T-helper 2 cell treated with Interferon-gamma antibody and Interleukin-4, amounts not matched to agents 100 ng/mL and 5 ng/mL, for 36 hours (primary cell): ENCODE measurements at places on chromosomes 7 and 10. TPM values are rescaled to one million over a fixed set of nuclear protein-coding genes. Genes with fewer than 3 reads are reported as not detected.

Gene ADAP1
- 23.7 and 25.0 TPM in 2 replicates for total RNA-seq

Gene TMEM213
- total RNA-seq: not detected in 2 replicates

Gene TSPAN13
- 0.57 and 1.1 TPM in 2 replicates for total RNA-seq

Gene SPDYE1
- not detected in 2 replicates for total RNA-seq

Gene PRRT4
- total RNA-seq: 0.07 and 0.18 TPM in 2 replicates

Gene ATG9B
- total RNA-seq: 9.6 and 10.3 TPM in 2 replicates

Gene OR6B1
- total RNA-seq: not detected in 2 replicates

Gene TAS2R4
- total RNA-seq: 1.1 TPM in 2 replicates

Gene STEAP2
- total RNA-seq: 0.02 TPM in 1 of 2 replicates, not detected in the other

Gene FFAR4
- total RNA-seq: not detected in 2 replicates

Gene HTRA1
- total RNA-seq: not detected in 2 replicates

Gene PIK3CG
- 35.5 and 36.8 TPM in 2 replicates for total RNA-seq

Gene MALRD1
- total RNA-seq: not detected in 2 replicates

Gene SPDYE2B
- not detected in 2 replicates for total RNA-seq

Gene AKR1C4
- not detected in 2 replicates for total RNA-seq

Gene FAM25G
- not detected in 2 replicates for total RNA-seq

Gene LRMDA
- not detected in 2 replicates for total RNA-seq

Gene SPDYE9
- not detected in 2 replicates for total RNA-seq

Gene CCDC3
- total RNA-seq: 0.07 and 0.09 TPM in 2 replicates

Gene HELLS
- total RNA-seq: 160 and 164 TPM in 2 replicates

Gene ANKRD7
- not detected in 2 replicates for total RNA-seq

Gene SLC35G1
- 4.0 and 4.3 TPM in 2 replicates for total RNA-seq

Gene PAPOLB
- not detected in 2 replicates for total RNA-seq

Gene CPXM2
- total RNA-seq: not detected in 2 replicates

Gene EN2
- total RNA-seq: not detected in 2 replicates

Gene GCK
- 0.18 and 0.25 TPM in 2 replicates for total RNA-seq

Gene SLC4A2
- 111 and 119 TPM in 2 replicates for total RNA-seq

Gene GPR158
- not detected in 2 replicates for total RNA-seq

Gene FAM131B
- 0.32 and 0.48 TPM in 2 replicates for total RNA-seq

Gene CLDN3
- not detected in 2 replicates for total RNA-seq

Gene ACBD7
- 3.0 and 3.2 TPM in 2 replicates for total RNA-seq

Gene CAPZA2
- 127 and 130 TPM in 2 replicates for total RNA-seq
